ENCODE measurements at places on chromosomes 12 and 14.
A peak's percentile ranks its signal among the peaks of the same experiment; 100 is the strongest.

DNA sequence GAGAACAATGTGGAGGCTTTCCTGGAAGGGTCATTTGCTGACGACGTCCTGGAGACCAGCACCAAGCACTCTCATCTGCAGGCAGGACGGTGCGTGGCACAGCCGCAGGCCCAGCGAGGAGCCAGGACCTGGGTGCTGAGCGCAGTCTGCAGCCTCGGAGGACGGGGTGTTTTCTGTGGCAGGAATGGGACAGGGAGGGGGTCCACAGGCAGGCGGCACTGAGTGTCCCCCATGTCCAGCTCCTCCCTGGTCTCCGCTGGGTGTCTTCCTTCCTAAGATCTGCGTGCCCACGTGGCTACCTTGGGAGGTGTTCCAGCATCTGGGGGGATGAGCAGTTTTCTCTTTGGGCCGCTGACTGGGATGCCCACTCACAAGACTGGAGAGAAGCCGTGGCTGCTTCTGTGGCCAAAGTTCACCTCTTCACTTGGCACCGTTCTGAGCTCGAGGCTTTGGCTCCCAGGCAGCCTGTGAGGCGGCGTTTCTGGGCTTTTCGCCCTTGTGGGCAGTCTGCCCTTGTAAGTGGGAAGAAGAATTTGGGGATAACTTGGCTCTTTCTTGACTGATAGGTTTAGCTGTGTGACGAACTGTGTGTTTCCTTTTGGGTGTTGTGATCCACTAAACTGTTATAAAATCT is 72.2 kb downstream of the NOC4L start:
- no peak for DNase-seq

- no peak for DNase-seq
Observed at GRCh38 chr14:102200690-102201352, 61.1 kb downstream of the WDR20 start.

GRCh38 chr14:68878908-68879307 is 86.0 kb upstream of the ZFP36L1 start:
- no peak for DNase-seq

DNA sequence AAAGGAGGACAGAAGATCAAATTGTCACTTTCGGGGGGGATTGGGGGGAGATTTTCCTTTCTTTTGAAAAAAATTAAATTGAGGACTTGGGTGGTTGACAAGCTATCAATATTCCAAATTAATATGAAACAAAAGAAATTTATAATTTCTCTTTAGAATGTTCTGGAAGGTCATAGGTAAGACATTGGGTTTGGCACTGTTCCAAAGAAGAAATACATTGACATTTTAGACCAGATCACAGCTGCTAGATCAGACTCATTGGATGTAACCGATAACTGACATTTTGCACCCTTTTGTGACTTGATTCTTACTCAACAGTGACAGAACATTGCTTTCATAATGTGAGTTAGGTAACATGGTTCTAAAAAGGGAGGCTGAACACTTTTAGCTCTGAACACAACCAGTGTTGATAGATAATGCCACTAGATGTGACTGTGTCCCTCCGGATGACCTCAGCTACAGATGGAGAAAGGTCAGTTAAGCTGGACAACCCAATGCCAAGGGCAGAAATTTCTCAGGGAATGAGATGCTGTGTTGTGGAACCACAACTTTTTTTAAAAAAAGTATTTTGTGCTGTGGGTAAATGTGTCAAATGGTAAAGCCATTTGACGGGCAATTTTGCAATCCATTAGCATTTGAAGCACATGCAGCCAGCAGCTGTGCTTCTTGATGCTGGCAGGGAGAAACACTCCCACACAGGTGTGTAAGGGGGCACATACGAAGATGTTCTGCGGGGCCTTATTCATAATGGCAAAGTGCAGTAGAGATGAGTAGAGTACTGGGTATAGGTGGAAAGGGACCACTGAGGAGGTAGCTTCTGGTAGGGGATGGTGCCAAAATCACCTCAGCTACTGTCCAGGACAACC is 62.9 kb downstream of the RFX4 start:
- DNase-seq: no peak

- no peak for DNase-seq
Observed at GRCh38 chr14:100878271-100879146, 25.0 kb downstream of the RTL1 start.

GRCh38 chr12:54773593-54773992 is 80.7 kb upstream of the MUCL1 start:
- DNase-seq: no peak

DNA sequence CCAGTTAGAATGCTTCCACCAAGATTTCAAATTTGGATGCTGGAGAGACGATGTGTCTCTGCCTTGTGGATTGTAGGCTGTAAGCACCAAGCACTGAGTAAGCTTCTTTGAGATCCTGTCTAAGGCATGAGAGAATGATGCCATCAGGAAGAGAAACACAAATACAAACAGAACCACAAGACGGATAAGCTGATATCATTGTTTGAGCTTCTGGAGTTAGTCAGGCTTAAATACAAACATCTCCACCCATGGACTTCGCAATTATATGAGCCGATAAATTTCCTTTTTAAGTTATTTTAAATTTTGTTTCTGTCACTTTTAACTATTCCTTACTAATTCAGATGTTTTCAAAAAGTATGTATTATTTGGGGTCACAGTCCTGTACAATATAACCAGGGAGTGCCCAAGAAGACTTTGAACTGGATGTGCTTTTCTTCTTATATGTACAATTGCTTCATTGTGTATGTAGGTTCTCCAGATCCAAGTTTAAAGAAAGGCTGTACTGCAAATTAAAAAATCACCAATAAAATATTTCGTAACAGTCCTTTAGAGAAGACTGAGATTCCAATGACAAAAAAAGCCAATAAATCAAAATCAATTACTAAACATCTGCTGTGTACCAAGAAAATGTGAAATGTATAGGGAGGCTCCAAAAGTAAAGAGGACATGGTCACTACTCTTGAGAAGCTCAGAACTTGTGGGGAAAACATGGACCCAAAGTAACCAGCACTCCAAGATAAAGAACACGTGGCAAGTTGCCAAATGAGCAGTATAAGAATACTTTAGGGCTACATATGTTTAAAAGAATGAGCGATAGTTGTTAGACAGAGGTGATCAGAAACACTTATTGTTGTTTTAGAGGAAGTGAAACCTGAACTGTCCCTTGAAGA is 274.1 kb downstream of the ADAMTS20 start:
- DNase-seq: peak; percentile 22

GRCh38 chr12:98053202-98053601 is 462.2 kb upstream of the TMPO start:
- no peak for DNase-seq

GRCh38 chr12:48977290-48978281 is 536 bp upstream of the WNT1 start:
- DNase-seq: peak; percentile 69

GRCh38 chr12:38508246-38508645 is 191.7 kb downstream of the ALG10B start:
- DNase-seq: no peak

- no peak for DNase-seq
Observed at GRCh38 chr12:2376908-2377657, 324.3 kb downstream of the CACNA1C start.

GRCh38 chr12:79566452-79567174 is 124.2 kb downstream of the PAWR start:
- DNase-seq: peak; percentile 51
